Activated naive CD4-positive, alpha-beta T cell treated with anti-CD3 and anti-CD28 coated beads, Interleukin-2, amount 50 U/mL, for 72 hours (primary cell): ENCODE measurements at places on chromosomes 6 and 20.

DNA sequence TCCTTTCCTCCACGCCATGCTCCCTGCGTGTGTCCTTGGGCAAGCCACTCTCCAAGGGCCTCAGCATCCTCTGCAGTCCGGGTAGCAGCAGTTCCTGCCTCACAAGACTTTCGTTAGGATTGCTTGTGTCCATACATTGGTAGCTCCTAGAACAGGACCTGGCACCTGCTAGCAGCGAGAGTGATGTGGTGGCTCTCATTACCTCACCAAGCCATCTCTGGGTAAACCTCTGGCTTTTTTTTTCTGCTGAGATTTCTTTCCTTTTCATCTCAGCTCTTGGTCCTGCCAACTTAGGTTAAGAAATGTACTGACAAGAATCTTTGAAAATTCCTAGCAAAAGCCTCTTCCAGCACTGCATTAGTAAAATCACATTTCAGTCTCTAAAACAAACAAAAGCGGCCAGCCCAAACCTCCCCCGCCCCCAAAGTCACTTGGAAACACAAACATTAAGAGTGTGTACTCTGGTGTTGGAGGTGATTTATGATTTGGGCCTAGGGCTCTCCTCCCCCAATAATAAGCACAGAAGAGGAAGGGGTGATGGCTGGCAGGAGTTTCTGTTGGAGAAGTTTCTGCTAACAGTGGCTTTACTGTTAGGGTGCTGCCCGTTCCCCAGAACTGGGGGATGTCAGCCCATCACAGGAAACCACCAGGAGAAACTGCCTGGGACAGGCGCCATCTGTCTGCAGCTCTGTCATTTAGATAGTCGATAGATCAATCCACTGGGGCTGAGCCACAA is 199.2 kb downstream of the CD83 start:
- DNase-seq = no peak

GRCh38 chr20:57450931-57451330 is 59.7 kb downstream of the RBM38 start:
- no peak for DNase-seq

- no peak for DNase-seq
Observed at GRCh38 chr6:161255518-161255917, 18.3 kb downstream of the AGPAT4 start.

- no peak for DNase-seq
Observed at GRCh38 chr20:8156235-8157079, 24.4 kb downstream of the PLCB1 start.

DNA sequence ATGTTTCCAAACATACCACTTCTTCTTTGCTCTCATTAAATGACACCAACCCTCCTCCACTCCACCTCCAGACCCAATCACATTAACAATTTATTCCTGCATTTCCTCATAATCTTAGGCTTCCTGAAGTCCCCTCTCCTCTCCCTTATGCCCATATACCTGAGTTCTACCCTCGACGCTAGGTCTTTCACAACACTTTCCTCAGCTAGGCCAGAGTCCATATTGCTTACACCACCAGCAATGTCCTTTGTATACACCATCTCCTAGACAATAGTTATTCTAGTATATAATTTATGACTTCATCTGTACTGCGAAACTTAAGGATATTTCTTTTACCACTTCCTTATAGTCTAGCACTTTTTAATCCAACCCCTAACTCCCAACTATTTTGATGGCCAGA is 47.7 kb downstream of the SIM1 start:
- DNase-seq = no peak

DNA sequence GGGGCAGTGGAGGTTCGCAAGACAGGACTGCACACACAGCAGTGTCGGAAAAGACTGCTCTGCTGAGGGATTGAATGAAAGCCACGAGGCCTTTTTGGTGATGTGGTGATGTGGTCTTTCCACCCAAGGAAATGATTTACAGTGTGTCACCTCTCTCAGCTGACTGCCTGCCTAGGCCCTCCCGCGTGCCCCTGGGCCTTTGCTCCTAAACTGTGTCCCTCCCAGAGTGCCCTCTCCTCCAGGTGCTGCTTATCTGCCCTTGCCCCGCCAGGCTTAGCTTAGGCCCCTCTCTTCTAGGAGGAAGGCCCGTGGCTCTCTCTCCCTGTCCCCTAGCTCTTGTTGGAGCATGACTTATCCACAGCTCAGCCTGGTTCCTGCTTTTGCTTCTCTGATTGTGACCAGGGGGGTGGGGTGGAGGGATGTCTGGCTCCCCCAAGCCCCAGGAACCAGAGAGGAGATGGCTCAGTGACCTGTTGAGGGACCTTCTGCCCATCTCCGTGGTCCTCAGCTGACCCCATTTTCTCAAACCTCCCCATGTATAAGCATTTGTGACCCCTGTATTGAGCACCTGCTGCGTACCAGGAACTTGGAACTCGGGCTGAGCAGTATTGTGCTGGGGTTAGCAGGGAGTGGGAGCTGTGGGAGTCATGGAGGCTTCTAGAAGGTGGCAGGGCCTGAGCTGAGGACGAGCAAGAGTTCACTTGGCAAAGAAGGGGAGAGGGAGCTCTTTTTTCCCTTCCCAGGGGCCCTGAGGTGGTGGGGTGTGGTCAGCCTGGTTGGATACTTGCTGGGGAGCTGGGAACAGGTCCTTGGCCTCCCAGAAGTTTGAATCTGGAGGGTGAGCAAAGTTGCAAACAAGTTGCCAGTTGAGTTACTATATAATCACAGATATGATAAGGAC is 2.2 kb downstream of the SRC start:
- no peak for DNase-seq

DNA sequence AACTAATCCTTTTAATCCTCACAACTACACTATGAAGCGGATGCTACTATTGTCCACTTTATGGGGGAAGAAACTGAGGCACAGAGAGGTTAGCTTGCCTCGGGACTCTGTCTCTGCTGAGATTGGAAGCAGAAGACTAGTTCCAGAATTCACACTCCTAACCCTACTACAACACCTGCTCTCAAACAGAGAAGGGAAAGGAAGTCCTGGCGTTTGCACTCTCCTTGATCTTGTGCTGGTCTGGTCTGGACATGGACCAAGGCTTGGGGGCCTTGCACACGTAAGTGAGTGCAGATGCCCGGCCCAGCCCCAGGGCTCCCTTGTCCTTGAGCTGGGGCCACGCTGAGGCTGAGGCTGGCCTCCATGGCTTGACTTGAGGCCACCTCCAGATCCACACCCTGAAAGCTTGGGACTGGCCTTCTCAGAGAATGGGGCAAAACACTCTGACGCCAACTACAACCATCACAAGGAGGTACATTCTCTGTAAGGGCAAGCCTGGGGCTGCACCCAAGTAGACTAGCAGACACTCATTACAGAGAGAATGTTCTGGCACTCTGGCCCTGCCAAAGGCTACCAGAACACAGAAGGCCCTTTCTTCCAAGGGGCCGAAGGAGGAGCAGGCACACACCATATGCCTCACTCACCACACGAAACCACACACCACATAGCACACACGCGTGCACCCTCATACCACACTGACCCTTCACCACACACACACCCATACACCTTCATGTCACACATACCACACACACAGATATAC is 33.3 kb upstream of the EZR start:
- DNase-seq = no peak

DNA sequence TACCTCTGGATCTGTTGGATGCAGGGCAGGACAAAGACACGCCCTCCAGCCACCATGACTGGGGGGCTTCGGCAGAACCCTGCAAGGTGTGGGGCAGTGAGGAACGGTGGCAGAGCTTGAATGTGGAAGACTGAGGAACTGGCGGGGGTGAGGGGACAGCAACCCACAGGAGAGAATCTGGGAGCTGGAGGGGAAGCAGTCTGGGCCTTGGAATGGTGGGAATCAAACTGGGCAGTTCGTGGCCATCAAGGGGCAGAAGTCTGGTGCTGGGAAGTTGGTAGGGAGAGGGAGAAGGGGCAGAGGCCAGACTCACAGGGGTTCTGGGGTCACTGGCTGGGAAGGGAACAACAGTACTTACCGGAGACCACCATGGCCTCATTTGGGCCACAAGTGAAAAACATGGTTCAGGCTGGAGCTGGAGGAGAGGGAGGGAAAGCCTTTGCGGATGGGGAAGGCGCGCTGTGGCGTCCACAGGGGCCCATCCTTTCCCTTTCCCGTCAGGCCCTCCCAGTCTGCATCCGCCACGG is 635 bp downstream of the FLOT1 start:
- no peak for DNase-seq

- no peak for DNase-seq
Observed at GRCh38 chr20:15618110-15618509, 955.1 kb downstream of the KIF16B start.

- DNase-seq = no peak
Observed at GRCh38 chr6:47278545-47278944, 31.2 kb downstream of the TNFRSF21 start.

DNA sequence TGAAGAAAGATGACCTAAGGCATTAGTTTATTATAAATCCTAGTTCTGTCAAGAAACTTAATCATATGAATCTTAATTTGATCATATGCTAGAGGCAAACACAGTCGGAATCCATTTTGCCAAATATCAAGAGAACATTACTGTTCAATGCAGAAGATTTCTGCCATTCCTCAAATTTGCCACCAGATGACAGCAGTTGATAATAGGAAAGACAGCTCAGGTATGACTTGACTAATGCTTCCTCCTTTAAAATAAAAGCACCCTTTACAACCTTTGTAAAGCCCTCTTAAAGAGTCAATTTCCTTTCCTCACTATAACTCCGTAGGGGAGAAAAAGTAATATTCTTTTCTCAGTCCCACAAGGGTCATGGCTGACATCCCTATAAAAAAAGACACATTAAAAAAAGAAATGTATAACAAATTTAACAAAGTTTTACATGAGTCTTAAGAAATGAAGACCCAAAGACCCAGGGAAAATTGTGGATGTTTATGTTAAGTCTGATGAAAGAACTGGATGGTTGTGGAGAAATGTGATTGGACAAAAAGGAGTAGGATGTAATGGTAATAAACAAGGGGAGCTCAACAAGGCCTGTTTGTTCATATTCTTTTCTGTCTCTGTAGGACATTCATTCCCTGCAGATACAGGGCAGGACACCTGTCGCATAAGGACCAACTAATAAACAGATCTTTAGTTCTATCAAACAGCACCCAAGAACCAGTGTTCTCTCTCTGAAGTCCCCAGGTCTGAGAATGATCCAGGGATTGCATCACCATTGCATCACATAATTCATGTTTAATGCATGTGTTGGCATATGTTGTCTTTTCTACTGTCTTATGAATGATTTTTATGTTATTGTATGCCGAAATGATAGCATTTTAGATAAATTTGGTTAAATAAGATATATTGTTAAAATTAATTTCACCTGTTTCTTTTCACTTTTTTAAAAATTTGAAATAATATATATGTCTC is 23.0 kb upstream of the IL17A start:
- DNase-seq = no peak

DNA sequence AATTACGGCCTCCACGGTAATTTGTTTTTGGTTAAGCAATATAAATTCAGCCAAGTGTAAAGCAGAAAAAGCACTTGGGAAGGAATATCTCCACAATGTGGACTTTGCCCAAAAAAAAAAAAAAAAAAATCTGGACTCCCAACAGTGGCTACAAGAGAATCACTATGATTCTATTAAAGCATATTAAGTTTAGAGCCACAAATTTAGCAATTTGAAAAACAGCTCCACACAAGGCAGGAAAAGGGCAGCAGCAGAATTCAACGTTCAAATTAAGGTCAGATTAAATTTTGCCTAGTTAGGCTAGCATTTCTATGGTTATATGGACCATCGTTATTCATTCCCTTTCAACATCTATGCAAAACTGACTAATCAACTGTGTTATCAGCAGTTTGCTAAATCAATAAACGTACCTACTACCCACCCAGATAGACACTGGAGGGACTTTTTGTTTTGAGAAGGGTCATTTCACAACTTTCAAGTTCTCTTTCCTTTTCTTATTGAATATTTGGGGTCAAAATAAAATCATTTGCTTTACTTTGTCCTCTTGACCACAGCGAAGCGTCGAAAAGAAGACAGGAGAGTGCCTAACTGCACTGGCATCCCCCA is 1.0 kb downstream of the MCM9 start:
- no peak for DNase-seq

- DNase-seq = no peak
Observed at GRCh38 chr20:20993372-20993771, 112.8 kb downstream of the LINC00237 start.

DNA sequence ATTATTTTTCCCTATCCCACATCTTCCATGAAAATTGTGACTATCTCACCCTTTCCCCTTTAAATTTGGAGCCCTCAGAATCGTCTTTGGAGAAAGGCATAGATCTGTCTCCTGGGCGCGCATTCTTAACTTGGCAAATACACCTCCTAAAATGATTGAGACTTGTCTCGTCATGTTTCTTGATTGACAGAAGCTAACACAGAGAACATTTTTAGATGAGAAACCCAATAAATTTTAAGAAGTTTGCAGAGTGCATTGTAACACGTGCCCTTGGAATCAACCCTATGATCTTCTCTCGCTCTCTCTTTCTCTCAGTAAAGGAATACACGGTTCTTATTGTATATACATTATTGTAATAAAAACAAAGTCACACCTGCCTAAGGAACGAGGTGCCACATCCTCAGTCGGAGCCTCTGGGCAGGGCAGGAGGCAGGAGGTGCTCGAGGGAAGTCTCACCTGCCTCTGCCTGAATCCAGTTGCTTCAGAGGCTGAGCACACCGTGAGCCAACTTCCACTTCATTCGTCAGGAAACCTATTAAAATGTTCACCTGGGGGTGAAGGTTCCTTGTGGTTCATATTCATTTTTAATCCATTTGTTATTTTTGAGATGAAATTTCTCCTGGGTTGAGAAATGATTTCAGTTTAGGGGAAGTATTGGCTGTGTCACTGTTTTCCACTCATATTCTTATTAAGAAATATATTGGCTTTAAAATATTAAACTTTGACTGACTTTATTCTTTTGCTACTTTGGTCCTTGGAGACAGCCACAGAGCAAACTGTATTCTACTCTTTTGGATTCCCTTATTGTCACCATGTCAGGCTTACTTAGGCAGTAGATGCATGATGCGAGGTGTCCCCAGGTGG is 90.5 kb upstream of the THBS2 start:
- DNase-seq = no peak

- DNase-seq = no peak
Observed at GRCh38 chr6:108127826-108128225, 38.0 kb upstream of the NR2E1 start.

DNA sequence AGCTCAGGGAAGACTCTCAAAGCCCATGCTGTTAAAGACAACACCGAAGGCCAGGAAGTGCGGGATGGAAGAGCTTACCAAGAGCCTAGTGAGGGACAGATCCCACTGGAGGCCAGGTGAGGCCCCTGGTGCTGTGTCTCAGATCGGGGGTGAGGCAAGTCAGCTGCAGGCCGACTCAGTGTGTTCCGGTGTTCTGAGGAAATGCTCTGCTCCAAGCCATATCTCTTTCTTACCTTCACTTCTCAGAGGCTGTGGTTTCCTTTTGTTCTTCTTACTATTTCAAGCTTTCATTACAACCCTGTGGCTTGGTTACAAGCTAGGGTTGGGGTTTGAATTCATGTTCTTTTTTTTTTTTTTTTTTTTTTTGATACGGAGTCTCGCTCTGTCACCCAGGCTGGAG is 114.3 kb upstream of the ZFP64 start:
- no peak for DNase-seq

DNA sequence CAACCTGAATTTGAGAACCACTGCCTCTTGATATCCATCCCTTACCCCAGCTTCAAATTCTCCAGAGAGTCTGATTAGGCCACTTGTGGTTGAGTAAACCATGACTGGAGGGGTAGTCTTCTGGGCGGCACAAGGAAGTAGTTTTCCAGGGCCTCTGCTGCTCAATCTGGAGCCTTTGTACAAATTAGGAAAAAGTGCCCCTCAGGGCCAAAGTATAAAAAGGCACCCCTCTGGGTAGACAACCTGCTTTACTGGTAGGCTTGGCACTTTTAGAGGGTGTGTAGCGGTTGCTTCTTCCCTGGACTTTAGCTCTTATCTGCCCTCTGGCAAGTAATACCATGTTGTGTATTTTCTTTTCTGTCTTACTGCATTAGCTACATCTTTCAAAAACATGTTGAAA is 32.9 kb upstream of the RPL7L1 start:
- no peak for DNase-seq
